T-helper 17 cell (primary cell): ENCODE measurements at places on chromosomes 16 and 17.
A peak's percentile ranks its signal among the peaks of the same experiment; 100 is the strongest.

DNA sequence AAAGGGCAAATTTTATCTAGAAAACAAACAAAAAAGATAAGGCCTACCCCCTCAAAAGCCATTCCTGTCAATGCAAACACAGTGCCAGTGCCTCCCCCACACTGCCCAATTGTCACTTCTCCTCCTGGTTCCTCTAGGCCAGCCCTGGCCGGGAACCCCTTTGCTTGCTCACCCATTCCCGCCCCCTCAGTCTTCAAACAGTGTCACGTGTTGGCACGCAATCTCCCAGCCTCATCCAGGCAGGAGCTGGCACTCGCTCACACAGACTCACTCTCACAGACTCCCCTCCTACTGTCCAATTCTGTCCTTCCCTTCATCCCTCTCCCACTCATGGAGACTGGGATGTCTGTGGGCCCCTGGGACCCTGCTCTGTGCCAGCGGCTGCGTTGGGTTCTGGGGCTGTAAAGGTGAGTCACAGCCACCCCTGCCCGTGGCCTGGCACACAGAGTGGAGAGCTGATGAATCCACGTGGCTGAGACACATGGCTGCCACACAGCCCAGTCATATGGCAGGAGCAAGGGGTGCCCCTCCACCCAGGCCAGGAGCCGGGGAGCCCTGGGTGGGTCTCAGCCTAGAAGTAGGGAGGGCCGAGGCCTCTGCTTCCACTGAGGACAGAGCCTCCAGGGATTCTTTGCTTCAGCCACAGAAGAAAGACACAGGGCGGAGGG, 54.8 kb downstream of the VAC14 start:
- no peak for DNase-seq

- DNase-seq = no peak
These were observed 261.4 kb downstream of the MAP2K4 start for GRCh38 chr17:12282056-12282455.

DNA sequence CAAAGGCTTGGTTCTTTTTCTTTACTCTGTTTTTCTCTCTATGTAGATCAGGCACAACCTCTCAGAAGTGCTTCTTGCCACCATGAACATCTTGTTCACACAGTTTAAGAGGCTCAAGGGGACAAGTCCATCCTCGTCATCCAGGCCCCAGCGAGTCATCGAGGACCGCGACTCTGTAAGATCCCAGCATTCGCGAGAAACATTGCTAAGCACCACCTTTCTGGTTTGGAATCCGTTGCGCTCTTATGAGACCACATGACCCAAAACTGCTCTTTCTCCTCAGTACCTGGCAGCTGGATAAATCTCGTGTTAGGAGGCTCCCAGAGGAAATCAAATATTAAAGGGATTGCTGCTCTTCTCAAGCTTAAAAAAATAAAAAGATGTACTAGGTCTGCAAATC, 23.3 kb upstream of the SLC12A3 start:
- DNase-seq = no peak

DNA sequence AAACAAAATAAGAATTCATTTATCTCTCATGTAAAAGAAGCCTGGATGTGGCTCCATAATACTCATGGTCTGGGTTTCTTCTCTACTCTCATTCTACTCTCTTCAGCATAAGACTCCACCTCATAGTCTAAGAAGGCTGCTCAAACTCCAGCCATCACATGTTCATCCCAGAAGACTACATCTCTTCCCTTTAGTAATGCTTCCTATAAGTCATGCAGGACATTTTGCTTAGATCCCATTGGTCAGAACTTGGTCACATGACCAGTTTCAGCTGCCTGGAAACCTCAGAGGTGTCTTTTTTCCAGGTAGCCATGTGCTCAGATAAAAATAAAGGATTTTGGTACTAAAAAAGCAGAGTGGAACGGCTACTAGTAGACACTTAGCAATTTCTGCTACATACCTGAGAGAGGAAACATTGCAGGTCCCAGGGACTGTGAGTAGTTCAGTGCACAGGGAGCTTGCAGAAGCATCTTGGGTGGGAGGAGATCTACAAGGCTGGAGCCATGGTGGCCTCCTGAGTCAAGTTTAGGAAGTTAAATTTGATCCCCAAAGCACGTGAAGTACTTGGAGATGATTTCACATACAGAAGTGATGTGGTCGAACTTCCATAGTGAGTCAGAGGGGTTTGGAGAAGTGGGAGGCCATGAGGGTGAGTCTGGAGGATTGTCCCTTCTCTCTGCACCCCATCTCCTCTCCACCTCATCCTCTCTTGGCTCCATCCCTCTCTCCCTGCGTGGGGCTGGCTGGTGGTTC, 110.2 kb downstream of the CCDC182 start:
- no peak for DNase-seq

DNA sequence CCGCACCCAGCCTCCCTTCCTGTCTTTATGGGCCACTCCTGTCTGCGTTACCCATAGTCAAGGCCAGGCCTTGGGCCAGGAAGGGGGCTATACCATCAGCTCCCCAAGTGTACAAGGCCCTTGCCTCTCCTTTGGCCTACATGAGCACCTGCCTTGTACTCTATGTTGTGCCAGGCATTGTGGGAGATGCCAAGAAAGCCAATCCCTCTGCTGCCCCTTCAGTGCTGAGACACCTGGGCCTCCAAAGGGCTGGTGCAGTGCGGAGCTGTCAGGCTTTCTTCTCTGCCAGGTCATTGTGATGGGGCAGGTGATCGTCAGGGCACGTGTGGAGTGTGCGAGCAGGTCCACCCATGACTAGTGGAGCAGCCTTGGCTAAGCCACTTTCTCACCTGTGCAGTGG, 59.9 kb downstream of the MPRIP start:
- DNase-seq = no peak

DNA sequence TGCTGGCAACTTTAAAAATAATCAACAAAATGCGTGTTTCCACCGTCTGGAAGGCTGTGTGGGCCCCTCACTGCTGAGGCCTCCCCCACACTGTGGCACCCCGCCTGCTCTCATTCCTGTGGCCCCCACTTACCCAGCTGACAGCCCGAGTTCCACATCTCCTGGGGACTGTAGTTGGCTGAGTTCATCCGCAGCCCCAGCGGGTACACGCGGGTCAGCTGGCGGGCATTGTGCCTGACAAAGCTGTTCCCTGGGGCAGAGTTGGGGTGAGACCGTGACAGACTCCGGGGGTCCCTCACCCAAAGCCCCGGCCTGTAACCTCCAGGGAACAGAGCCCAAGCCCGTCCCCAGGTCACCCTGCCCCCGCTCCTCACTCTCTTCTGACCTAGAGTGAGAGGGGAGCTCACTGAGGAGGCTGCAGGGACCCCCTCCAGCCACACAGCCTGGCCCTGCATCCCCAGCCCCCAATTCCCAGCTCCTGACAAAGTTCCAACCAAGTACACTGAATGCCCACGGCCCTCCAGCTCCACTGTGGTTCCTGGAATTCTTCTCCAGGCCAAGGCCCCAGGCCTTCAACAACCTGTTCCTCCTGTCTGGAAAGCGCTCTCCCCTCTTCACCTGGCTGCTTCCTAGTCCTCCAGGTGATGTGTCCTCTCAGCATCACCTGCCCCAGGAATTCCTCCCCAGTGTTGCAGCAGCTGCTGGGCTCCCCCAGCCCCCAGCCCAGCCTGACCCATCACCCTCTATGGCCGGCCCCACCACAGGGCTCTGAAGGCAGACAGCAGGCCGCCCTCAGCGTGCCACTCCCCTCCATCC, 18.0 kb downstream of the PLCD3 start:
- no peak for DNase-seq

- no peak for DNase-seq
These were observed at the start of gene TRIM47 for GRCh38 chr17:75878174-75878998. Gene TRIM47 (minus strand): TSS chr17:75878581. CDS start chr17:75878548, 33 bp downstream.

DNA sequence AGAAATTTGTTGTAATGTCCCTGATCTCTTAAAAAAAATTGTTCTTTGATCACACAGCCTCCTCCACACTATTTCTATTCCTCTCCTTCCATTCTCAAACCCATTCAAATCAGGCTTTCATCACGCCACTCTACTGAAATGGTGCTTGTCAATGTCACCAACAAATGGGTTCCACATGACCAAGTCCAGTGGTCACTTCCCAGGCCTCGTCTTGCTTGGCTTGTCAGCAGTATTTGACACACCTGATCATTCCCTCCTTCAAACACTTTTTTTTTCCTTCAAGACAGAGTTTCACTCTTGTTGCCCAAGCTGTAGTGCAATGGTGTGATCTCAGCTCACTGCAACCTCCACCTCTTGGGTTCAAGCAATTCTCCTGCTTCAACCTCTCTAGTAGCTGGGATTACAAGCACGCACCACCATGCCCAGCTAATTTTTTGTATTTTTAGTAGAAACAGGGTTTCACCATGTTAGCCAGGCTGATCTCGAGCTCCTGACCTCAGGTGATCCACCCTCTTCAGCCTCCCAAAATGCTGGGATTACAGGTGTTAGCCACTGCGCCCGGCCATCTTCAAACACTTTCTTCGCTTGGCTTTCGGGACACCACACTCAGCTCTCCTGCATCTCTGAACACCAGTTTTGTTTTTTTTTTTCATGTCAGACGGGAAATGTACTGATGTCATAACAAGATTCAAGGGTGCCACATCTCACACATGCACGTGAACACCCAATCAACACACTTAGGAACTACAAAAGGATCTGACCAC, 18.3 kb downstream of the NQO1 start:
- DNase-seq = no peak

DNA sequence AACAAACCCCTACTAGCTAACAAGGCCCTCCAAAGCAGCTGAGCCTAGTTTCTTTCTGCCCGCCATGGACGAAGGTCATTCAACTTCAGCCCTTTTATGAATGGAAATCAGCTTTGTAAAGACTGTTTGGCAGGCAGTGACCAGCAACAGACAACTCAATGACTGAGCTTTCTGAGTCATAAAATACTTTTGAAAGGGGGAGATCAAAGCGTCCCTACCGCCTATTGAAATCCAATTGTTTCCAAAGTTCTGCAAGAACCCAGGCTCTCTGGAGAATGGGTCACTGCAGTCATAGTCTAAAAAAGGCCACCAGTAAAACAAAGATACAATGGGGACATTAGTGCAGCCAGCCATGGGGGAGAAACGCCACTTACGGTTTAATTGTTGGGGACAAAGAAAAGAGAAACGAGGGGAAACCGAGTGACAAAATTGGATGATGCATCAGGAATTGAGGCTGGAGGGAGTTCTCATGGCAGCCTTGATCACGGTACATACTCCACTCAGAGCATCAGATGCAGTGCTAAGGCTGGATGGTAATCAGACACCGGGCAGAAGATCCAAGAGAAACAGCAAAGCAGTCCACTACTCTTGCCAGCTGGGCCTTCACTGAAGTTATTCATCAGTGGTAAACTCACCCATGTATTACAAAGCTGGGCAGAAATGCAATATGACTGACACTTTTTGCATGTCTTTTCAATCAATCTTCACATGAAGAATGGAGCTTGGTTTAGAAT, 9.8 kb downstream of the ADAMTS18 start:
- DNase-seq = no peak

- no peak for DNase-seq
These were observed 39.0 kb downstream of the IQCK start for GRCh38 chr16:19757026-19757425.

- peak; percentile 40 for DNase-seq
These were observed 13.1 kb downstream of the FMNL1 start for GRCh38 chr17:45234641-45235415.

DNA sequence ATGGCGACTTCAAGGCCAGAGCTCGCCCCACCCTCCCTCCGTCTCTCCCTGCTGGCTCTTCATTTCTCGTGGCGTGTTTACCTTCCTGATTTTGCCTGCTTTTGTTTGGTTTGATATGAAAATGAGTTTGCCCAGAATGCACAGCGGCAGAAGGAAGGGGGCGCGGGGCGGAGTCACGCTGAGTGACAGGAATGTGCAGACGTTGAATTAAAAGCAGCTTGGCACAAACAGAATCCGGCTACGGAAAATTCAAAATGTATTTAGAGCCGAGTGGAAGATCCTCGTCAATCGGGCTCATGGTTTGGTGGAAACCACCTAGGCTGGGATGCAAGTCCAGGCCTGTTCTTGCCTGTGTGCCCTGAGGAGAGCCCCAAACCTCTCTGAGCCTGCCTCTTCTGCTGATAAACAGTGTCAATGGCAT, 102.7 kb downstream of the SDK2 start:
- no peak for DNase-seq

DNA sequence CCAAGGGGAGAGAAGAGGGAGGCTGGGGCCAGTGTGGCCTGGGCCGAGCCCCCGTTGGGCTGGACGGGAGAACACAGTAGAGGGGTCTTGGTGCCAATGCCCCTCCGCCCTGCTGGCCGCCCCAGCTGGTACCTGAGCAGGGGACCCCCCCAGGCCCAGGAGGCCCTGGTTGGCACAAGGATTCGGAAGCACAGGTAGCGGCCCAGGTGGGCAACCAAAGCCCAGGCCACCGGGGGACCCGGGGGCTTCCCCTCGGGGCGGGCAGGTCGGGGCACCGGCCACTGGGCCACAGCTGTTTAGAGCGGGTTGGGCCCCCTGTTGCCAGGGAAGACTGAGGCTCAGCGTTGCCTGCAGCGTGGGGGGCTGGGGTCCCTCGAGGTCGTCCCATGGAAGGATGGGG, 28.2 kb upstream of the C1QTNF8 start:
- DNase-seq = no peak

DNA sequence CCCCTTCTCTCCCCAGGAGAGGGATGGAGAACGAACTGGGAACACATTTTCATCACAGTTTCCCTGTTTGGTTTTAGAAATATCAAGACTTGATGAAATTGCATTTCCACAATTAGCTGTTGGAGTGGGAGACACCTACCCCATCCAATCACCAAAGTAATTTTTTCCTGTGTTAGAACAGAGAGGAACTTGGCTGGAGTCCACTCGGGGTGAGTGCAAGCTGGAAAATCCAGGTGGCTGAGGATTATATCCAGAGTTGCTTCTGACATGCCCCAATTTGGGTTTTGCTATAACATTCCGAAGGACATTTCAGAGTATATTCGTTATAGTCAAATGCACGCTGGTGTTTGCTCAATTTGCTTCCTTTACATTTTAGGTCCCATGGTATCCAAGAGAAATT, 231.8 kb downstream of the C16orf95 start:
- DNase-seq = no peak

GRCh38 chr17:59892251-59892923, 356 bp downstream of the TUBD1 start:
- no peak for DNase-seq

- DNase-seq = no peak
These were observed 47.7 kb downstream of the CMIP start for GRCh38 chr16:81492311-81492761.

DNA sequence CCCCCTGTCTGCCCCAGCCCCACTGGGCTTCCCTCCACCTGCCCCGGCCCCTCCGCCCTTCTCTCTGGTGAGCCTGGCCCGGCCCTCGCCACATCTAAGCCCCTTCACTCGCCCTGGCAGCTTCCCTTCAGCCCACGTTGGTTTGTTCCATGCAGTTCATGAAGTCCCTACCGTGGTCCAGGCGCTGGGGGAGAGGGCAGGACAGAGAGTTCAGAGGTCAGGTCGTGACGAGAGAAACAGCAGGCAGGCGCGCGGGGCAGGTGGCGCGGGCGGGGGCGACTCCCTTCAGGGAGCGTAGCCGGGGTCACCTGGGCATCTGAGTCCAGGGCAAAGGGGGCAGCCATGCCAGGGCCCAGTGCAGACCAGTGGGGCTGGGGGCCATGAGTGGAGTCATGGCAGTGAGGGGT, 8.9 kb upstream of the TEDC2 start:
- DNase-seq = no peak

GRCh38 chr16:58157239-58157638, 28.1 kb upstream of the CFAP20 start:
- DNase-seq = no peak

GRCh38 chr16:63613701-63614100, 1508.2 kb downstream of the CDH11 start:
- DNase-seq = no peak

GRCh38 chr16:50989047-50989446, 162.0 kb downstream of the SALL1 start:
- no peak for DNase-seq
